Common myeloid progenitor, CD34-positive (primary cell): ENCODE measurements at places on chromosomes 1 and 21.

GRCh38 chr1:155070158-155070621, 6.7 kb downstream of the EFNA4 start:
- no peak for DNase-seq

DNA sequence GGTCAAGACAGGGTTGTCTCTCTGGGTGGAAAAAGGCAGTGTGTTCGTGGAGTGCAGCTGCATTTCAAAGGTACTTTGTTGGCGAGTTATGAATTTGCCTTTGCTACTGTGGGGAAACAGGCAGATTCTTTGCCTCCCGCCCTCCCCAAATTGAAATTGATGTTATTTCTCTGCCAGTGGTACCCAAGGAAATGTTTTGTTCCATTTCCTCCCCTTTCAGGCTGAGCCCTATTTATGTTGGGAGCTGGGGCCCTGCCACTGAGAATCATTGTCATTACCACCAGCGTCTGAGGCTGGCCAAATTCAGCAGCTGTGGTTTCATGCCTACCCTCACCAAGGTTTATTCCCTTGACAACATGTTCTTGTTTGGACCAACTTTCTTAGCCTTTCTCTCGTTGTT, 48.5 kb upstream of the OLIG2 start:
- no peak for DNase-seq

DNA sequence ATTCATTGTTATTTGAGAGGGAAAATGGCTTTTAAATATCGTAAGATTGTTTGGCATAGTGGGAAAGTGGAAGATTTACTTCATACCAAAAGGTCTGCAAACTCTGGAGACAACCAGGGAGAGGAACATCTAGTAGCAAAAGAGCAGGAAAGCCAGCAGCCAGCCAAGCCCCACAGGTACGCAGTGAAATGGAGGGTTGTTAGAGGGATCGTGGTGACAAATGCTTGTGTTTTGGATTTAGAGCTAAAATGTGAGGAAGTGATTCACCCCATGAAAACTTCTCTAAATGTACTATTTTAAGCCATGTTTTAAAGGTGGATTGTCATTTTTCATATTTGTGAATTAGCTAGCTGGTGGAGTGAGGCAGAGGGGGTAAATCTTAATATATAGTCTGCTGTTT, 69.3 kb downstream of the RPS6KC1 start:
- no peak for DNase-seq

- no peak for DNase-seq
These were observed 8.0 kb downstream of the NOL9 start for GRCh38 chr1:6546326-6546725.

DNA sequence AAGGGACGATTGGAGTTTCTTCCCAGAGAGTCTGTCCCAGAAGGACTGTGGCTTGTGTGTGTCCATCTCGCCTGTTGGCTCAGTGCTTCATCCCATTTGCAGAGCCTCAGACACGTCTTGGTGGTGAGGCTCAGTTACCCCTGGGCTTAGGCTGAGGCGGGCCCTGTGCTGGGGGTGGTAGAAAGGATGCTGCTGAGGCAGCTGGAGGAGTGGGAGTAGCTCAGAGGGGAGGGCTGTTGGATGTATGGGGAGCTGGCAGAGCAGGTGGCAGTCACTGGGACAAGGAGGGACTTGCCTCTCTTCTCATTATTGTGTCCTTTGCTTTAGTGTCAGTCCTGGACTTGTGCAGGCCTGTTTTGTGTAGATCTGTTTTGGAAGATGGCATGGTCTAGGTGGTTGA, 7.3 kb upstream of the MIIP start:
- DNase-seq = no peak

GRCh38 chr1:64378826-64379225, 91.1 kb upstream of the CACHD1 start:
- DNase-seq = no peak

GRCh38 chr1:26961826-26962225, 1.6 kb upstream of the KDF1 start:
- peak; percentile 14 for DNase-seq

GRCh38 chr1:184520336-184520735, 133.5 kb downstream of the C1orf21 start:
- DNase-seq = no peak

DNA sequence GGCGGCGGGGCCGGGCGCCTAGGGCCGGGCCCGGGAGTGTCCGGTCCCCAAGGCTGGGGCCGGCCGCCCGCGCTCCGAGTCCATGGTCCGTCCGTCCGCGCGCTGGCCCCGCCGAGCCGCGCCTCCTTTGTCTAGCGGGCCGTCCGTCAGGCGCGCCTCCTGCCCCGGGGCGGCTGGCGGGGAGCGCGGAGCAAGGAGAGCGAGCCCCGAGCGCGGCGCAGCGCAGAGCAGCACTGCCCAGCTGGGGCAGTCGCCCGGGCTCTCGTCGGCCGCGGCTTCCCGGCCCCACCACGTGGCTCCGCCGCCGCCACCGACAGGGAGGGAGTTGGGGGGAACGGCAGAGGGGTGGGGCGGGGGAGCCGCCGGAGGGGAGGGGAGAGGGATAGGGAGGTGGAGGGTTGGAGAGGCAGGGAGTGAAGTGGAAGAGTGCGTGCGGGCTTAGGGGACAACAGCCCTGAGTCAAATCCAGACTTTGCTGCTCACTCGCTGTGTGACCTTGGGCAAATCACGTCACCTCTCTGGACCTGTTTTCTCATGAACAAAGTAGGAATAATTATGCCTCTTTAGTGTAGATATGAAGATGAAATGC, at the start of gene NKAIN1:
Gene NKAIN1, minus strand, starts transcription at position 235 of the 589 bp plus-strand sequence. CDS start 340 bp downstream, outside the sequence.
- peak; percentile 42 for DNase-seq

DNA sequence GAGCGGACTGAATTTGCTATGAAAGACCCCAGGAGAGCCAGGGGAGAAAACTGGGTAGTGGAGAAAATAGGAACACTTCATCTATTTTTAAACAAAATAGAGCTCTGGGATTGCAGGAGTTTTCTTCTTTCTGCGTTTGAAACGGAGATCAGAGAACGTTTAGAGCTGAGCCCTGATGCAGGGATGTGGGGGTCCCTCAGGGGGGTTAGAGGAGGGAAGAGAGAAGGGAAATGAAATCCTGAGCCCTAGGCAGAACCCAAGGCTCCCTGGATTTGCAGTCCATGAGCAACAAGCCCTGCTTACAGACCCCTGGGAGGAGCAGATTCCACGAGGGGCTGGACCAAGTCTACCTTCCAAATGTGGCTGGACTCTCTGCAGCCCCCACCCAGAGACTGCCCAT, 21.8 kb downstream of the STYXL2 start:
- no peak for DNase-seq

DNA sequence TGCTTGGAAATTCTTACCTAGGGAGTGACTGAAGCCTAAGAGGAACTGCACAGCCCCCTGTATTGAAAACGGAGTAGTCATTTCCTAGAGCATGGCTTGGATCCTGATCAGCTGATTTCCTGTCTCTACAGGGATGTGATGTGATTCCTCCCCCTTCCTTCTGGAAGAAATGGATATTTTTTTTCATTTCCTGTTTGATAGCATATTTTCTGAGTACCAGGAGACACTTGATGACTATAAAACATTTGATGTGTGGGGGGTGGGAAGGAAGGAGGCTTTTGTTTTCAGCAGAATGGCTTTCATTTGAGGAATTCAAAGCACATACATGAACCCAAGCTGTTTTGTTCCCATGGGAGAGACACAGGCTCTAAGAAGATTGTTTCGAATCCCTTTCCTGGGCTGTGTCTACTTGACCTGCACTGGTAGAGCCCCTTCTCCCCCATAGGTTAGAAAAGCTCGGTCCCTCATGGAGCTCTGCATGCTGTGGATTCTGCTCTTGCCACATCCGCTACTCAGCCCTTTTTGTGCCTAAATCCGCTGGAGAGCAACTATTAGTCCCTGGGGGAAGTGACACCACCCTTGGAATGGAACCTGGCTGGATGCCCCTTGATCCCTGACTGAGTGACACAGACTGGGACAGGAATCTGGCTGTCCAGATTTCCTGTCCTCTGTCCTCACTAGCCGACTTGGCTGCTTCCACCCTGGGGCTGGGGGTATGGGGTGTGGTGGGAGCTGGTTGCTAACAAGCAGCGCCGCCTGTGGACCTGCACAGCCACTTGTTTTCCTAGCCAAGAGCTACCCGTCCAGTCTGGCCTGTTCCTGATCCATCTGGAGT, 71.8 kb upstream of the MACF1 start:
- DNase-seq = no peak

GRCh38 chr1:223750730-223751570, 38.6 kb downstream of the CAPN2 start:
- DNase-seq = no peak

DNA sequence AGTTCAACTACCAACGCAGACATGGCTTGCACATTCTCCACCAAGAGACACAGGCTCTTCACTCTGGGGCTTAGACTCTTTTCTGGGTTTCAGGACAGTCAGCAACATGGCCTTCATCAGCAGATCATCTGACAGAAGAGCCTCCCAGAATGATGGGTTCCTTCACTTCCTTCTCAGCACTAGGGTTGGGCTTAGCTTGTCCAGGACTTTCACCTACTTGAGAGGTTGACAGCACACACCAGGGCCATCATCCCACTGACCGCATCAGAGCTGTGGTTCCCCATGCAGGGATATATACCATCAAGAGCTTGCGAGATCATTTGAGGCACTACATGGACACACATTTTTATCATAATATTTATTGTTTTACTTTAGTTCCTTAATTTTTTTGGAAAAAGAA, 10.4 kb upstream of the NCF2 start:
- DNase-seq = no peak

DNA sequence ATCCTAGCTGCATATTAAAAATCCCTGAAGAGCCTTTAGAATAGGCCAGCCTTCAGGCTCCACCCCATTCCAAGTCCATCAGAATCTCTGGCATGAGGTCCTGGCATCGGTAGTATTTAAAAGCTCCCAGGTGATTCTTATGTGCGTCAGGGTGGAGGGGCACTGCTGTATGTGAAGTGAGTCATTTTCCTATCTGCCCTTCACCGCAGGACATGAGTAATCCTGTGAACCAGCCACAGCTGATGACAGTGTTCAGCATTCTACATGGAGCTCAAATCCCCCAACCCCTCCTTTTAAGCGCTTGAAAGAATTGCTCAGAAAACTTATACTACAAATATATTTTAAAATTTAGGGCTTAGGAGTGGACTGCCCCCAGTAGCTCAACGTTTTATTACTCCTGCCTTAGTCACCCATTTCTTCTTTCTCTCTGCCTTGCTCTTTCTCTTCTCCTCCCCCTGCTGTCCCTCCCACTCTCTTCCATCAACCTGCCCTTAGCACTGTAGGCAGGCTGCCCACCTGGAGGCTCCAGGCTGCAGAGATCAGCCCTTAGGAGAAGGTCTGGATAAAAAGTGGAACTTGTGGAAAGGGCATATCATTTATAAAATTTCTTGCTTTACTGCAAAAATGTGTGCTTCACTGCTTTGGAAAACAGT, 73.8 kb upstream of the ZNF281 start:
- peak; percentile 80 for DNase-seq

DNA sequence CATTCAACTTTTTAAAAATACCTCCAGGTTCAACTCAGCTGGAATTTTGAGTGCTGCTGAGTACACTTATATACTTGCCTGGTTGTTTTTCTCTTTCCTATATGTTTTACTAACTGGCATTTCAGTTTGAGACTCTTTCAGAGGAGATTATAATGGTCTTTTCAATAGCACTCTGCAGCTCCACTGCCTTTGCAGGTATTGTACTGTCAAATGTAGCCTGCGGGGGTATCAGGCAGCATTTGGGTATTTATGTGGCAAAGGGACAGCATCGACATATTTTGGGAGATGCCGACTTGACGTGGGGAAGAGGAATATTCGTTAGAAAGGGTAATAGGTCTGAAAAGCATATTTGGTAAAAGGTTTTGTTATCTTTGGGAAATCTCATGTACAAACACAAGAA, 11.1 kb upstream of the TGFBR3 start:
- DNase-seq = no peak

- DNase-seq = no peak
These were observed 24.6 kb upstream of the NEK7 start for GRCh38 chr1:198132060-198132781.

GRCh38 chr1:206554701-206555472, 47.6 kb downstream of the RASSF5 start:
- no peak for DNase-seq

GRCh38 chr1:89682611-89683010, 49.7 kb downstream of the LRRC8C start:
- DNase-seq = no peak

DNA sequence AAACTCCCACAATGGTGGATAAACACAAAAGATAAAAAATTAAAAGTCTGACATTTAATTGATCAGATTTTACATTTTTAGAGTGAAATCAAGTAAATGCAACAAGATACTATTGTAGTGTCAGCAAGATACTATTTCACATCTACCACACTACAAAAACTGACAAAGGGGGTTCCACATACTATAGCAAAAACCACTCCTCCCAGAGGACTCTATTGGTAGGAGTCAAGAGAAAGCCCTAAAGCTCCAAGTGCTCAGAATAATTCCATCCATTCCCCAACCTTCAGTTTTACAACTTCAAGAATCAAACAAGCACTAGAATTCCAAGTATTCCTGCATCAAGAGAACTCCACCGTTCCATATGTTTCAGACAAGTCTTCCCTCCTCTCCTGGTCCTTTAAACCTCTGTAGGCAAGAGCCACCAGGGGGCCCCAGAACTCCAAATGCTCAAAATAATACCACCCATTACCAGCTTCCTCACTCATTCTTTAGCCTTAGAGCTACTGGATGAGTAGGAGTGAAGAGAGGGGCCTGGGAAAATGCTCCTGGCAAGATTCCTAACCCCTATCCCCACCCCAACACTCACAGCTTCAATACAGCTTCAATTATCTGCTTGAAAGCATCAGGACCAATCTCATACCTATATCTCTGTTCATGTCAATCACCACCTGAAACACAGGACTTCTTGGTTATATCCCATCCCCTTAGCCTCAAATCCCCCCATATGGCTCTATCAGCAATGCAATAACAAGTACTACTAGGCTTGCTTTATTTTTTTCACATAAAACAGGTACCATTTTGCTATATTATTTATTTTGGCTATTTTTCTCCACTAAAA, 9.9 kb downstream of the TOR1AIP2 start:
- DNase-seq = peak; percentile 60
